ENCODE measurements at places on chromosomes 2 and 18.

GRCh38 chr2:170647741-170648436 is 67.2 kb upstream of the SP5 start:
- no peak for DNase-seq

- no peak for DNase-seq
Measured at GRCh38 chr2:167471734-167472133, 583.5 kb downstream of the XIRP2 start.

- DNase-seq: no peak
Measured at GRCh38 chr2:182924306-182924705, 57.9 kb upstream of the FRZB start.

- DNase-seq: no peak
Measured at GRCh38 chr2:238719641-238720040, 128.2 kb upstream of the TWIST2 start.
